ENCODE measurements at places on chromosomes 3 and 15. TPM values are rescaled to one million over a fixed set of nuclear protein-coding genes. Genes with fewer than 3 reads are reported as not detected.

DNA sequence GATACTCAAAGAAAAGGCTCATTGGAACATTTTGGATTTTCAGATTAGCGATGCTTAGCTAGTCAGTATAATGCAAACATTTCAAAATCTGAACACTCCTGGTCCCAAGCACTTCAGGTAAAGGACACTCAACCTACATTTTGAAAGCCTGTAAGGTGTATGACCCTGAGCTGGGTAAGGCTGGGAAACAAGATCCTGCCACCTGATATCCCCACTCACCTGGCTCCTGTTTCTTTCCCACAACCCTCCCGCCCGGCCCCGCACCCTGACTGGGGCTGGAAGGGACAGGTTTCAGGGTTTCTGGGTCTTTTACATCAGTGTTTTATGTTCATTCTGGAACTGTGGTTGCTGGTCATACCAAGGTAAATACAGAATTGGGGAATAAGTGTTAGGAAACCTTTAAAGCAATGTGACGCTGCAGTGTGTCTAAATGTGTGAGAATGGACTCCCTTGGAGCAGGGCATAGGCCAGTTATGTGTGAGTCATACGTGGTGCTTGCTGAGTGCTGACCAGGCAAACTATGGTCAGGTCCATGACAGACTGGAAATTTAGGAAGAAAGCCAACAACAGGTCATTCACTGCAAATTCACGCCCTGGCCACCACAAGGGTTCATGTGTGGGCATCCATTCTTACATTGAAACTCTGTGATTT, 22.9 kb downstream of the CTXND1 start:
- H3K27ac ChIP-seq: no peak overlapping the region
- no peaks in the 10 kb centered on the region for H3K4me1 ChIP-seq
- no peak for DNase-seq
- no peaks in the 10 kb centered on the region for H3K36me3 ChIP-seq

GRCh38 chr3:127156338-127157050, 36.4 kb upstream of the PRR23E start:
- H3K36me3 ChIP-seq: no peaks in the 10 kb centered on the region
- H3K27me3 ChIP-seq: no peaks in the 10 kb centered on the region
- DNase-seq: no peak

DNA sequence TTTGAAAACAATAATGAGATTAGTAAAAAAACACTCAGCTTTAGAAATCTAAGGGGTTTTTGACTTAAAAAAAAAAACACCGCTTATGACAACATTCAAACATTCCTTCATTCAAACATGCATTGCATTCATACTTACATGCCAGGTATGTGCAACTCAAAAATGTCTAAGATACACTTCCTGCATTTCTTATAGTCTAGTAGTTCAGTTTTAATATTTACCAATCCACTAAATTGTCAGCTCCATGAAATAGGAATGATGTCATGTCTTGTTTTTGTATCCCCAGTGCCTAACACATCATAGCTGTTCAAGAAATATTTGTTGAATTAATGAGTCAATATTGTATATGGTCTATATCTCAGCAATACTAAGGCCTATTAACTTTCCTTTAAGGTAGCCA, 51.7 kb downstream of the EIF4E3 start:
- H3K27ac ChIP-seq: no peak overlapping the region
- no peaks in the 10 kb centered on the region for H3K27me3 ChIP-seq
- H3K4me1 ChIP-seq: no peaks in the 10 kb centered on the region

- H3K4me3 ChIP-seq: no peak overlapping the region
- no peak overlapping the region for H3K27ac ChIP-seq
- H3K36me3 ChIP-seq: no peaks in the 10 kb centered on the region
- H3K4me1 ChIP-seq: no peaks in the 10 kb centered on the region
- DNase-seq: no peak
- H3K27me3 ChIP-seq: no peaks in the 10 kb centered on the region
Observed at GRCh38 chr3:73493543-73494308, 131.0 kb downstream of the PDZRN3 start.

DNA sequence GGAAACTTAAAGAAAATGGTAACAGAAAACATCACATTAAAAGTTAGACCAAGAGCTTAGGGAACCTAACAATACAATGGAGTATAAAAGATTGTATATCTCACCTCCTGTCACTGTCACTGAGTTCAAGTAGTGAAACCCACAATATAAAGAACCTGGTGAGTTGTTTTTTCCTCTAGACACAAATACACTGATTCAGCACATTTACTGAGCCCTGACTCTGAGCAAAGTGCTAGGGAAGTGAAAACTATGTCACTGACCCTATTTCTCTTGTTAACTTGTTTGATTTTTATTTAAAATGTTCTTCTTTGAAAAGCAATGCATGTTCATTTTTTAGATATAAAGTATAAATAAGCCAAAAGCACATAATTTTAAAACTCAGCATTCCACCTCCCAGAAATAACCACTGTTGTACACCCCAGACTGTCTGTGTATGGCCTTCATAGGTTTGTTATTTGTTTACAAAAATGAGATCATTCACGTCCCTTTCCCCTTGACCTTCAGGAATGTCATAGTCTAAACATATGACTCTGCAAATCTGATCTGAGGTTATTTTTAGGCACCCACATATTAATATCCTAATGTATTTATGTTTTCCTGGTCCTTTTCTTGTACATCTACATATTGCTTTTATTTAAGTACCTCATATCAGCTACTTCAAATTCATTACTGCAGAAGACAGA, 69.2 kb upstream of the CSTA start:
- H3K36me3 ChIP-seq: no peaks in the 10 kb centered on the region
- no peak for DNase-seq
- H3K27ac ChIP-seq: no peak overlapping the region
- H3K27me3 ChIP-seq: no peaks in the 10 kb centered on the region
- peaks cover 5% of the 10 kb centered on the region for H3K4me1 ChIP-seq
- no peak overlapping the region for H3K4me3 ChIP-seq

DNA sequence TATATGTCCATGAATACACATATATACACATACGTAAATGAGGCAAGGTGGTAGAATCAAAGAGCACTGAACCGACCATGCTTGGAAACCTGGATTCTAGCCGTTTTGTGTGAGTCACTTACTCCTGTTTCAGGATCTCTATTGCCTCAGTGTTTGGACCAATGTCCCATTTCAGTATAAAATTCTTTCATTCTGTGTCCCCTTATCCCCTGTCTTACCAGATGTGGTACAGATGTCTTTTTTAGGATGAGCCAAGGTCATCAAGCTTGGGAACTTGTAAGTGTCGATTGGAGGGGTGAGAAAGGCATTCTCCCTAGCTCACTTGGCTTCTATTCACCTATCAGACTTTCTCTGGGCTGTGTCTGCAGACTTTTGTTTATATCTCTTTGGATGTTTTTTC, 139.9 kb upstream of the CHL1 start:
- no peak for DNase-seq
- H3K36me3 ChIP-seq: no peaks in the 10 kb centered on the region
- H3K27me3 ChIP-seq: no peaks in the 10 kb centered on the region
- no peak overlapping the region for H3K4me3 ChIP-seq
- H3K27ac ChIP-seq: no peak overlapping the region

- DNase-seq: no peak
- H3K36me3 ChIP-seq: no peaks in the 10 kb centered on the region
- H3K4me3 ChIP-seq: no peak overlapping the region
- no peak overlapping the region for H3K27ac ChIP-seq
- no peaks in the 10 kb centered on the region for H3K4me1 ChIP-seq
Observed at GRCh38 chr15:100713163-100713867, 110.9 kb downstream of the ASB7 start.

DNA sequence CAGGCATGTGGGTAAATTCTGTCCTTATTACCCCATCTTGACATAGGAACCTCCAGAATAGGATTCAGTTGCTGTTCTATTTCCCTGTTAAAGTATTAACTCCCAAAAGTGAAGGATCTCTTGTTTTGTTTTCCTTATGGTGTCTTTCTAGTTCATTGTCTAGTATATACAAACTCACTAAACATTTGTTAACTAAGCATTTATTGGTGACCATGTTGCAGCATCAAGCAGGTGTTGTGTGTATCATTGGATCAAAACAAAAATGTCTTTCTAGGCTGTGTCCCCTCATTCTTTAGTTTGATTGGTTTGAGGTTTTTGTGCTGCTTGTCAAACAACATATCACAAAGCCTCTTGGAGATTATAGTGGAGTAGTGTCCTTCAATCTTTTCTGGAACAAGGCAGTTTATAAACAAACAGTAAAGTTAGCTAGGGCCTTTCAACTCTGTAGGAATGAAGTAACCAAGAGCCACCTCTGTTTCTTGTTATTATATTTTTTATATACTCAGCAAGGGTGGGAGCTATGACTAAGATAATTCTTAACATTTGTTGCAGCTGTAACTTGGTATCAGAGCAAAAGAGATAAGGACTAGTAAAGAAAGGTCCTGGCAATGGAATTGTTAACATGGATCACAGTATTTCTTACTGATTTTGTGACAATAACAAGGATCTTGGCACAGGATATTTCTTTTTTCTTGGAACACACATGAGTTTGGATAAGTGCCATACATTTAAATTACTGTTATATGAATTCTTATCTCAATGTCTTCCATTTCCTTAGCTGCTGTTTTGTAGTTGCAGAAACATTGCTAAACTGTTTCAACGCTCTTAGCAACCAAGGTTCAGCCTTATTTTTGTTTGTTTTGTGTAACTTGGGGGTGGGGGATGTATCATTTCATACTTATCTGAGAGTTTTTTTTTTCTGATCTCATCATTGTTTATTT, 49.3 kb downstream of the TMOD3 start:
- no peak overlapping the region for H3K4me3 ChIP-seq
- DNase-seq: peak; percentile 29
- no peaks in the 10 kb centered on the region for H3K27me3 ChIP-seq
- no peak overlapping the region for H3K27ac ChIP-seq

DNA sequence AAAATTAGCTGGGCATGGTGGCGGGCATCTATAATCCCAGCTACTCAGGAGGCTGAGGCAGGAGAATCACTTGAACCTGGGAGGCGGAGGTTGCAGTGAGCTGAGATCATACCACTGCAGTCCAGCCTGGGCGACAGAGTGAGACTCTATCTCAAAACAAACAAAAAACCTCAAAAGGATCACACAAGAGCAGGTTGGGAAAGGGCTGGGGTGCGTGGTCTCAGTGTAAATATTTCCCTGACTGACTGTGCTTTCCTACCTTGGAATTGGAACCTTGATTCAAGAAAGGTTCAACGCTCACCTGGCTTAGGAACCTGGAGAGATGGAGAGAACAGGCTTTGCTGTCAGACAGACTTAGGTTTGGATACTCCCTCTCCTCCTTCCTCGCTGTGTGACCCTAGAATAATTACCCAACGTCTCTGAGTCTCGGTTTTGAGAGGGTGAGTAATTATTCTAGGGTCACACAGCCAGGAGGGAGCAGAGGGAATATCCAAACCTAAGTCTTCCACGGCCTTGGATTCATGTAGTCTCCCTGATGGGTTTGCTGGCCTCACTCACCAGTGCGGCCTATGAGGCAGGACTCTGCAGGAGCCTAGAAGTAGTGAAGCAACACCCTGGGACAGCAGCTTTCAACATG, 24.6 kb downstream of the CYP19A1 start:
- H3K27me3 ChIP-seq: no peaks in the 10 kb centered on the region
- H3K27ac ChIP-seq: no peak overlapping the region
- no peak overlapping the region for H3K4me3 ChIP-seq
- H3K36me3 ChIP-seq: no peaks in the 10 kb centered on the region
- no peaks in the 10 kb centered on the region for H3K4me1 ChIP-seq
- DNase-seq: no peak

DNA sequence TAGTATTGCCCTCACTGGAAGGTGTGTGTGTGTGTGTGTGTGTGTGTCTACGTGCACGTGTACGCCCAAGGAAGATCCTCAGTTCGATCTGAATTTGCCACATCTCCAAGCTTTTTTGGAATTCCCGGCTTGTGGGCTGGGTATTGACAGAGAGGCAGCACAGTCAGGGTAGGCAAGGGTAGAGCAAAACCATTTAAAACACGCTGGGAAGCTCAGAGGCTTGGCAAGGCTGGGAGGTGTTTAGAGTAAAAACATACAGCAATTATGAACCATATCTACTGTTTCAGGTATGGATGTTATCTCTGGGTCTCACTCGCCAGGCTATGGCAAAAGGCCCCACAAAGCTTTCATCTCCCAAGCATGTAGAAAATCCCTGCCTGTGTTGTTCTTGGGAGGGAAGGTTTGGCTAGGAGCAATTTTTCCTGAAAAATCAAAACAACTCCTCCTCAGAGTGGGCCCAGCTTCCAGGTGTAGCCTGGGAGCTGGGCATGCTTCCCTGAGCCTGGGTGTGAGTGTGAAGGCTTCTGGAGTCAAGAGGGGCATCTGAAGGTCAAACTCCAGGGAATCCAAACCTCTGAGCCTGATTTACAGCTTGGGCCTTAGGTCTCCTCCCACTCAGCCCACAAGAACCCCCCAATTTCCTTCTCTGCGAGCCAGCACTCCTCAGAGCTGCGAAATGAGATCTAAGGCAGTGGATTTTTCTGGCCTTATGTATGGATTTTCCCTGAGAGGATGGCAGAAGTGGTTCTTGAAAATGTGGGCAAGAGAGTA, 244.8 kb upstream of the TPRG1 start:
- H3K4me1 ChIP-seq: no peaks in the 10 kb centered on the region
- no peak overlapping the region for H3K27ac ChIP-seq
- no peak for DNase-seq
- no peak overlapping the region for H3K4me3 ChIP-seq

- H3K27me3 ChIP-seq: no peaks in the 10 kb centered on the region
- no peak for DNase-seq
- H3K36me3 ChIP-seq: no peaks in the 10 kb centered on the region
- no peak overlapping the region for H3K27ac ChIP-seq
- peaks cover 14% of the 10 kb centered on the region for H3K4me1 ChIP-seq
Observed at GRCh38 chr15:98774756-98775497, 126.6 kb downstream of the IGF1R start.

GRCh38 chr15:41476416-41477048, 17.1 kb upstream of the ITPKA start:
- no peak overlapping the region for H3K27ac ChIP-seq
- no peaks in the 10 kb centered on the region for H3K4me1 ChIP-seq
- H3K36me3 ChIP-seq: peaks cover 69% of the 10 kb centered on the region
- no peaks in the 10 kb centered on the region for H3K27me3 ChIP-seq
- no peak overlapping the region for H3K4me3 ChIP-seq
- DNase-seq: no peak

GRCh38 chr3:58299839-58300516, 6.1 kb upstream of the RPP14 start:
- no peaks in the 10 kb centered on the region for H3K36me3 ChIP-seq
- H3K27me3 ChIP-seq: peaks cover 9% of the 10 kb centered on the region
- H3K4me3 ChIP-seq: no peak overlapping the region
- no peak for DNase-seq

- H3K27ac ChIP-seq: no peak overlapping the region
- H3K27me3 ChIP-seq: no peaks in the 10 kb centered on the region
- no peak for DNase-seq
Observed at GRCh38 chr15:46297766-46298165, 662.9 kb downstream of the SQOR start.

GRCh38 chr3:184305577-184305976, 6.5 kb downstream of the PSMD2 start:
- H3K36me3 ChIP-seq: peaks cover 73% of the 10 kb centered on the region
- H3K4me3 ChIP-seq: no peak overlapping the region
- no peak for DNase-seq
- H3K27me3 ChIP-seq: no peaks in the 10 kb centered on the region
- no peak overlapping the region for H3K27ac ChIP-seq

Gene FGD5
- 0.06 TPM for total RNA-seq

Gene ERICH6
- total RNA-seq: not detected

Gene NMNAT3
- 2.6 TPM for total RNA-seq

Gene IMPG2
- 0.72 TPM for total RNA-seq

Gene GOLGA6L7
- not detected for total RNA-seq

Gene NRROS
- total RNA-seq: 18.7 TPM

Gene AADACL2
- total RNA-seq: not detected

Gene KIF15
- 0.19 TPM for total RNA-seq

Gene IMPDH2
- total RNA-seq: 87.5 TPM

Gene ERC2
- total RNA-seq: not detected

Measured in CD4-positive, alpha-beta memory T cell (primary cell).